ENCODE measurements at places on chromosomes 4 and X. TPM values are rescaled to one million over a fixed set of nuclear protein-coding genes. Genes with fewer than 3 reads are reported as not detected.

DNA sequence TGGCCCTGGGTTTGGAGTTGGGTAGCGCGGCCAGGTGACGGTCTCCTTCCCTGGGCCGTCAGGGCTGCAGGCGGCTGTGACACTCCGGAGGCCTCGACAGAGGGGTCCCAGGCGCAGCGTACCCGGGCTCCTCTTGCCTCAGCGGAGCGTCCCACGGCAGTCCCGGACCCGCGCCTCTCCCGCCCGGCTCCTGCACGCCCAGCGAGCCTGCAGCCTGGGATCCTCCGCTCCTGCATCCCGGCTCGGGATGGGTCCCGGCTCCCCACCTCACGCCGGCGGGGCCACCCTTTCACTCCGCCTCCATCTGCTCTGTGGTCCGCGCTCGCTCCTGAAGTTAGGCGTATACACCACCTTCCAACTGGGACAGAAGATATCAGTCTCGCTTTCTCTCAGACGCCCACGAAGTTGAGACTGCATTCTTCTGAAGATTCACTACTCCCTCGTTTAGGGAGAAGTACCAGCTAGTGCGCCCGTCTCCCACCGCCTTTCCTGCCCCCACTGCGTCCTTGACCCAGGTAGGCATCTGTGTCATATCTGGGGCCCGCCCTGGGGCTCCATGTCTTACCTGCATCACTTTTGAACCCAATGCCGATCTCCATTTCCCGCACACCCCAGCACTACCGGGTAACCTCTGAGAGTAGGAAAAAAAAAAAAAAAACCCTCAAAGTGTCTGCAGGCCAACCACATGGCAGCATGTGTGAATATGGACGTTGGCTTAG lies 32.3 kb upstream of the KDR start:
- H3K27ac ChIP-seq = no peak overlapping the region
- no peak overlapping the region for H3K4me3 ChIP-seq
- no peaks in the 10 kb centered on the region for H3K36me3 ChIP-seq
- no peak for DNase-seq

GRCh38 chr4:69518538-69519198 lies 23.0 kb upstream of the UGT2B4 start:
- H3K4me1 ChIP-seq = no peaks in the 10 kb centered on the region
- H3K27me3 ChIP-seq = peaks cover 1% of the 10 kb centered on the region
- no peak for DNase-seq
- no peak overlapping the region for H3K27ac ChIP-seq

DNA sequence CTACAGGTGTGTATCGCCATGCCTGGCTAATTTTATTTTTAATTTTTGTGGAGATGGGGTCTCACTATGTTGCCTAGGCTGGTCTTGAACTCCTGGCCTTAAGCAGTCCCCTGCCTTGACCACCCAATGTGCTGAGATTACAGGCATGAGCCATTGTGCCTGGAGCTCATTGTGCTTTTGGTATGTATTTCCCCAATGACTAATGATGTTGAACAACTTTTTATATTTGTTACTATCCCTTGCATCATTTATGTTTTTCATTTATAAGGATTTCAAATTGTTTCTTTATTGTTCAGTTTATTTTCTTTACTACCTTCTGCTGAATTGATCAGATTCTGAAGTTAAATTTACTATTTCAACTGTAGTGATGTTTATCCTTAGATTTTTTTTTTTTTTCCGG lies 199.7 kb downstream of the CEP135 start:
- no peaks in the 10 kb centered on the region for H3K4me1 ChIP-seq
- H3K27ac ChIP-seq = no peak overlapping the region
- H3K27me3 ChIP-seq = peaks cover 9% of the 10 kb centered on the region

DNA sequence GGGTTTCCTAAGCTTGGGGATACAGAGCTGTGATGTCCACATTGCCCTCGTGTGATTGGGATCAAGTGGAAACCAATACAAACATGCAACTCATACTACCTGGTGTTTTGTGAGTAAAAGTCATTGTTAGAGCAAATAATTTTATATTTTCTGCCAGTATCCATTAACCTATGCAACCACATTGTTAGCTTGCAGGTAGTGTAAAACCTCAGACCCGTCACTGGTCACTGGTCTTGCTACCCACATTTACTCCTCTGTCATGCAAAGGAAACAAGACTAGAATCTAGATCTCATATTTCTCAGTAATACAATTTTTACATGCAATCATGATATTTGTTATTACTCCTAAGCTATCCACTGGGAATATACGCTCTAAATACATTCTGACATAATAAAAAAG lies 324.3 kb upstream of the NDST4 start:
- no peaks in the 10 kb centered on the region for H3K27me3 ChIP-seq
- H3K4me3 ChIP-seq = no peak overlapping the region
- DNase-seq = no peak
- no peak overlapping the region for H3K27ac ChIP-seq

DNA sequence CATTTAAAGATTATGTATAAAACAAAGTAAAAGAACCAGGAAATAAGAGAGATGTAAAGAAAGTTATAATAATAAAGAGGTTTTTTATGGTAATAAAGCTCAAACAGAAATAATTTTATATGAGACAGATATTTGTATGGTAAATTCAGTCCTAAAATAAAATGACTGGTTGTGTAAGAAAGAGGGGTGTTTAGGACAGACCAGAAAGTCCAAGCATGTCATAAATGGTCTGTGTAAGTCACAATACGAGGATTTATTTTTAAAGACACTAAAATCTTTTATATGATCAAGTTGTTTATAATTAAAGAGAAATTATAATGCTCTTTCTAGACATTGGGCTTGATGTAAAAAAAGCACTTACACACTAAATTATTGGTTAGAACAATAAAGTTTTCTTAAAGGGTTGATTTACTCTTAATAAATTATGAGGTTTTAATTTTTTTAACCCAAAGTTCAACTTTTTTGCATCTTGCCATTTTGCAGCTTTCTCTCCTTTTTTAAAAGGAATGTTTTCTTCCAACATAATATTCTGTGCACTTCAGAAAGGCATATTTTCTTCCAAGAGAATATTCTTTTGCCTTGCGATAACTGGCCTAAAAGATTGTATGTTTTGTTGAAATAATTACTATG lies 61.9 kb upstream of the TCEAL2 start:
- DNase-seq = no peak
- no peak overlapping the region for H3K27ac ChIP-seq
- H3K27me3 ChIP-seq = peaks cover 3% of the 10 kb centered on the region
- no peaks in the 10 kb centered on the region for H3K36me3 ChIP-seq
- no peak overlapping the region for H3K4me3 ChIP-seq

ANXA5 gene
- 132 TPM for total RNA-seq

UGT2B15 gene
- not detected for total RNA-seq

GLA gene
- total RNA-seq = 40.4 TPM

RBMXL3 gene
- not detected for total RNA-seq

GRIA2 gene
- total RNA-seq = not detected

SPACA5 gene
- total RNA-seq = not detected

XKRX gene
- total RNA-seq = 0.48 TPM

Measured in activated CD4-positive, alpha-beta memory T cell treated with anti-CD3 and anti-CD28 coated beads for 36 hours (primary cell).